ENCODE measurements at places on chromosomes 3 and 15.
A peak's percentile ranks its signal among the peaks of the same experiment; 100 is the strongest.

GRCh38 chr3:72341920-72342319 is 506.3 kb downstream of the SHQ1 start:
- DNase-seq: no peak

GRCh38 chr3:194935632-194936470 is 250.2 kb downstream of the FAM43A start:
- no peak for DNase-seq

- peak; percentile 12 for DNase-seq
Measured at GRCh38 chr15:42084465-42085235, 9.7 kb downstream of the PLA2G4D start.

DNA sequence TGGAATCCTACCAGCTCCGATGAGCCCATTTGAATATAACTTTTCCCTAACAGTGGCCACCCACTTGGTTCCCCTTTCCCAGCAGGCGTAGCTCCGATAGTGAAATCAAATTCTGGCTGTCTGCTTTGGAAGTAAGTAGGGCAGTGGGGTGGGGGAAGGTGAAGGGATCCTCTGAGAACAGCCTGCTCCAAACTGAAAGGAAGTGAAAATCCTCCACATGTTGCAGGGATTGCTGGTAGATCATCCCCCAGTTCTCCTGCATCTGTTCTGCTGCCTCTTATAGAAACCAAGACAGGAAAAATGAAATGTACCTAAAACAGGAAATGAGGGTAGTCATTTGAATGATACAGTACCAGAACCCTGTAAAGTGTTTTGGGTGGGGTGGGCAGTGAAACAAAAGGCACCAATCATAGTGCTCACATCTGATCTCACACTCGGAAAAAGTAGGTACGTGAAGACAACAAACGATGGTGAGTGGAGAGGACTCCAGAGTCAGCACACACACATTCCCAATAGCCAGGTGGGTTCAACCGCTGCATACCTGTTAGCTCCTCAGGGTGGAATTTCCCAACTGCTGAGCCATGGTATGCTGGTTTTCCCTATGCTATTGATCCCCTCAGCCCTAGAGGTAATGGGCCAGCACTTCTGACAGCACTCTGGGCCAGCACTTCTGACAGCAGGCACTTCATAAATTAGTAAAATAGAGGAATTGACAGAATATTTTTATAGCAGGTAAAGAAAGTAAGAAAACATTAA is 304.9 kb upstream of the ADAMTS9 start:
- DNase-seq: no peak

- DNase-seq: no peak
Measured at GRCh38 chr3:72082186-72082715, 297.3 kb upstream of the PROK2 start.

GRCh38 chr3:134645515-134645914 is 5.3 kb downstream of the KY start:
- no peak for DNase-seq

GRCh38 chr3:122687298-122687697 is 6.7 kb downstream of the PARP14 start:
- DNase-seq: no peak

DNA sequence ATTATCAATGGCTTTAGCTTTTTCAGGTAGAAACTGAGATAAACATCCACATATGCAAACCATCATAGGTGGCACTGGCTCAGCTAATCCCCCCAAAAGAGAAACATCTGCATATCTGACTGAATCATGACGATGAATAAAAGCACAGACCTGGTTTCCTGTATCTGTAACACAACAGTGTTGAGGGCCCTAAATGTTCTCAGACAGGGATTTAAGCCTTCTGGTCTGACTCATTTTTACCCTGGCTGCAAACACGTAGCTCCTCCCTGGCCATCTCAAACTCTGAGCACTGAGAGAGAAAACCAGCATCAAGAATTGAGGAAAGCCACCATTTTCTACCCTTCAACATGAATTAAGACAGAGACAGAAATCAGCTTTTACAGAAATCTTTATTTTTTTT is 35.2 kb downstream of the GLB1 start:
- no peak for DNase-seq

GRCh38 chr3:8204853-8205650 is 296.6 kb upstream of the LMCD1 start:
- DNase-seq: no peak

- no peak for DNase-seq
Measured at GRCh38 chr15:73014904-73015303, 37.4 kb upstream of the NEO1 start.

Data from stimulated activated CD8-positive, alpha-beta memory T cell treated with anti-CD3 and anti-CD28 coated beads, Interleukin-12 subunit alpha, Interleukin-12 subunit beta, amount 100 ng/mL, for 1 hour (primary cell).